Pulmonary artery endothelial cell (primary cell): ENCODE measurements at places on chromosomes 7 and 10. TPM values are rescaled to one million over a fixed set of nuclear protein-coding genes. Genes with fewer than 3 reads are reported as not detected.

Gene MEOX2
- not detected in 2 replicates for total RNA-seq

Gene A1CF
- total RNA-seq: not detected in 2 replicates

Gene SLC26A4
- total RNA-seq: 3.0 and 3.4 TPM in 2 replicates

Gene DEPP1
- total RNA-seq: 395 and 438 TPM in 2 replicates

Gene C10orf105
- total RNA-seq: not detected in 2 replicates

Gene CSGALNACT2
- total RNA-seq: 12.7 and 17.3 TPM in 2 replicates

Gene CLDN12
- total RNA-seq: 4.6 and 13.3 TPM in 2 replicates

Gene IL6
- total RNA-seq: 8.2 and 16.3 TPM in 2 replicates

Gene KLF14
- total RNA-seq: not detected in 2 replicates
